ENCODE measurements at places on chromosomes 16 and 17.

DNA sequence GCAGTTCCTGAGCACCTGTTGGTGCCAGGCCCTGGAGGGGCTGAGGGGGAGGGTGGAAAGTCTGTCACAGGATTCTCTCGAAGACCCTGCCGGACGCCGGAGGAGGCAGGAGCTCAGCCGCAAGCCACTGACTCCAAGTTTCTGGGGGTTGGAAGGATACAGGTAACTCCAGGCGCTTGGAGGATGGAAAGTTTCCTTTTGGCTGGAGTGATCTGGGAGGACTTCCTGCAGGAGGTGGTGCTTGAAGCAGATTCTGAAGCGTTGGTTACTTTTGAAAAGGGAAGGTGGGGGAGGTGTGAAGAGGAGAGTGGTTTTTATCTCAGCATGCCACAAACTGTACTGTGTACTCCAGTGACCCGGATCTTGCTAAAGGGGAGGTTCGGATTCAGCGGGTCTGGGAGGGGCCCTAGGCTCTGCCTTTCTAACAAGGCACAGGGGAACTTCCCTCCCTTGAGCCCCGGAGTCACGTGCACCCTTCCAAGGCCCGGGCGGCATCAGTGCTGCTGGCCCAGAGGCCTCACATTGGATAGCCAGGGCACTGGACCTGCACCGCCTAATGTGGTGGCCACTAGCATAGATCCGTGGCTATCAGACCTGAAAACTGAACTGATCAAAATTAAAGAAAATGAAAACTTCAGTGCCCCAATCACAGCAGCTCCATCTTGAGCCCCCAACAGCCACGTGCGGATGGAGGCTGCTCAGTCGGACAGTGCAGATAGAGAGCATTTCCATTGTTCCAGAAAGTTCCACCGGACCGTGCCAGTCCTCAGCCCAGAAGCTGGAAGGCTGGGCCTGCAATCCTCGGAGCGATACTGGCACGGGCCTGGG lies 42.2 kb upstream of the GSE1 start:
- DNase-seq = no peak

GRCh38 chr16:2501946-2502895 lies 11.5 kb upstream of the ATP6V0C start:
- DNase-seq = no peak

GRCh38 chr16:84928679-84929420 lies 82.5 kb downstream of the ZDHHC7 start:
- peak; percentile 66 for DNase-seq

- DNase-seq = no peak
Observed at GRCh38 chr16:48617104-48617705, 7.2 kb upstream of the N4BP1 start.

DNA sequence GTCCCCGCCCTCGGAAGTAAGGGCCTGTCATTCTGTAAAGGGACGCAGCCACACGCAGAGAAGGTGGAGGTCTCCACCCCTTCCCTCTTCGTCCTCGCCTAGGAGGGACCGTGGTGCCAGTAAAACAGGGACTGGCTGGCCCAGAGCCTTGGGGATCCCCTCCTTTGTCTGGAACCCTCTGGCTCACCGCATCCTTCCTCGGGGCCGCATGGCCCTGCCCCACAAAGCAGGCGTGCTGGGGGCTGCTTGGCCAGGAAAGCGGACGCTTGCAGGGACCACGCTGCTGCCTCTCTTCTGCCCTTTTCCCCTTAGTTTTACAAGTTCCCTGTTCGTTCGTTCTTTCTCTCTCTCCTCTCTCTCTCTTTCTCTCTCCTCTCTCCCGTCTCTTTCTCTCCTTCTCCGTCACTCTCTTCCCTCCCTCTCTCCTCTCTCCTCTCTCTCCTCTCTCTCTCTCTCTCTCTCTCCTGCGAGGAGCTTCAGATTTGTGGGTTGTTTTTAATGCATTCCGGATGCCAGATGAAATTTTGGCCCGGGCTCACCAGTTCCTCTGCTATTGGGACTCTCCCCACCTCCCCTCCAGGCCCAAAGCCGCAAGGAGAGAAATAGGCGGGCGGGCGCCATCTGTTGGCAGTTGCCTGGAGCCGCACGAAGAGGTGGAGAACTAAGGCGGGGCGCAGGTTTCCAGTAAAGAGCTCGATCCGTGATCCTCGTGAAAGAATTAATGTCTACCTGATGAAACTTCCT lies 35.1 kb upstream of the CDRT4 start:
- DNase-seq = peak; percentile 83
